ENCODE measurements at places on chromosomes 5 and 9.

DNA sequence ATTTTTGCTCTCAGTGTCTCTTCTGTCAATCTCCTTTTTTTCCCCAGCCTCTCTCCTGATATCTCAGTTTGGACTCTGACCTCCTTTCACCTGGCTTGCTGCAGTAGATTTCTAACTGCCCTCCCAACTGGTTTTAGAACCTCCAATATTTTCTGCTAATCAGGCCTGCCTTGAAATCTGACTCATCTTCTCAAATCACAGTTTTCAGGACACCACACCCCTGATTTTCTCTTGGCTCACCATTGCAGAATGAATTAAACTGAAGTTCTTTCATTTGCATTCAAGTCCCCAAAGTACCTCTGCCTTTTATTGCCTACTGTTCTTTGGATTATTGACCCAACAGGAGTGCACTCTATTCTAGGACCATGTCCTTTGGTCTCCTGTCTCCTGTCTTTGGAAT, 310.4 kb upstream of the TRPC7 start:
- DNase-seq, result no peak

GRCh38 chr5:60843936-60844905, at the start of gene ELOVL7:
Gene ELOVL7, minus strand, starts transcription at chr5:60844269. Its CDS starts 56,872 bp downstream, at chr5:60787397.
- no peak for DNase-seq

DNA sequence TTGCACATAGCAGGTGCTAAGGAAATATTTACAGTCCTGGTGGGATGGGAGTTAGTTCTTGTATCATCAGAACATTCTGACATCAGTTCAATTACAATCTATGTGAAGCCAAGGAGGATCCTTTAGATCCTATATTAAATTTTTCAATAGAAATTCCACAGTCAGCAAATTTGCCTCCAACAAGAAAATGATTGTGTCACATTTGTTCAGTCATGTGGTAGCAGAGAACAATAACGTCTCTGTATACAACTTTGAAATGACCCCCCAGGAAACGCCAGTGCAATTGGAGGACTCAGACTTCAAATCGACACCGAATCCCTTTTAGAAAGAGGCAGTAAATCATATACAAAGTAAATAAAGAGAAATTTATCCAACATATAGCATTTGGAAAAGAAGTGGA, 392.1 kb downstream of the DTWD2 start:
- no peak for DNase-seq

GRCh38 chr9:68998385-68998784, 15.5 kb downstream of the PRKACG start:
- no peak for DNase-seq

GRCh38 chr5:131329286-131329560, 65.4 kb downstream of the CDC42SE2 start:
- DNase-seq, result no peak

GRCh38 chr5:101977729-101978345, 318.2 kb downstream of the SLCO4C1 start:
- DNase-seq, result no peak

DNA sequence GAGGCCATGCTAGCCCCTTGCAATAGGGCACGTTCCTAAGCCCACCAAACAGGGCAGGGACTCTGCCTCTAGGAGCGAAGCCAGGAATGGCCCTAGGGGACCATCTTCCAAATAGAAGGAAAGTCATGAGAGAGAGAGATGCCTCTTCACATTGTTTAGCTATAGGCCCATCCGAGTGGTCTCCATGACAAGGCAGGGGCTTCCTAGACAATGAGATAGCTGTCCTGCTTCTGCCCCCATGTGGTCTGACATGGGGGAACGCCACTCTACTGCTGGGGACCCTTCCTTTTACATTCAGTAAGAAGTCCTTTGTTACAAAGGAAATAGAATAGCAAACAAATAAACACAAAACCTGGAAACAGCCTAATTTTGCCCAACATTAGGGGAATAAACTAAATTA, 17.9 kb upstream of the KIF4B start:
- DNase-seq, result no peak

DNA sequence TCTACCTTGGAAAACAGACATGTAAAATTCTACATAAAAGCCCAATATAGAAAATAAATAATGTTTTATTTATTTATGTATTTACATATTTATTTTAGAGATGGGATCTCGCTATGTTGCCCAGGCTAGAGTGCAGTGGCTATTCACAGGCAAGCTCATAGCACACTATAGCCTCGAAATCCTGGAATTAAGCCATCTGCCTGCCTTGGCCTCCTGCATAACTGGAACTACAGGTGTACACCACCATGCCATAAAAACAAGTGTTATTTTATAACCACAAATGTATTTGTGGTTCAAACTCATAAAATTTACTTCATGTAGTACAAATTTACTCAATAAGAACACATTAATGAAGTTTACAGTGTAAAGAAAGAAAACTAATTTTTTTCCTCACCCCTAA, 7.0 kb upstream of the RFK start:
- no peak for DNase-seq

DNA sequence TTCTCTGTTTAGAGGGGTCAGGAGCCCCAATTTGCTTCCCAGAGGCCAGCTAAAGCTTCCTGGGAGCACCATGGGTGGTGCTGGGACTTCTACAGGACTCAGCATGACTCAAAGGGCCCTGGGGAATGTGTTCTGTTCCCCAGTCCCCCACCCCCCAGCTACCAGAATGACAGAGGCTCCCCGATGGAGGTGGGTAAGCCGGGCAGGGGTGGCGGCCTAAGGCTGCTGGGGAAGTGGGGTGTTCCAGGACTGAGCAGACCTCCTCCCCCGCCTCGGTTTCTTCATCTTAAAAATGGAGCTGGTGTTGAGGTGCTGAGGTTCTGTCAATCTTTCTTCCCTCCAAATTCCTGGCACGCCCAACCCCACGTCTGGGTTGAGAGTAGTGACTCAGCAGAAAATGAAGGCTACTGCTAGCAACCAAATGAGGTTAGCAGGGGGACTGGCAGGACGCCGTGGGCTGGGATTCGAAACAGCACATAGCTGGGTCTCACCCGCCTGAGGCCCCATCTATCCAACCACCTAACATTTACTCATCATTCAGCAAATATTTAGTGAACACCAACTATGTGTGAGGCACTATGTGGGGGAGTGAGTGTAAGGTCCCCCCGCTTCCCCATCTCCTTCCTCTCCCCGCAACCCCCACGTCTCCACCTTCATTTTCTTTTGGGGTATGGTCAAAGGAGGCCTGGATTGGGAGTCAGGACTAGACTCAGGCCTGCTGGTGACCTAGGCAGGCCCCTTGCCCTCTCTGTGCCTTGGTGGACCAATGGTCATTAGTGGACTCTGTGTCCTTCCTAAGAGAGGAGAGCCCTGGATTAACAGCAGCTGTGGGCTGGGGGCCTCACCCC, 50.2 kb downstream of the C9orf50 start:
- peak; percentile 72 for DNase-seq

DNA sequence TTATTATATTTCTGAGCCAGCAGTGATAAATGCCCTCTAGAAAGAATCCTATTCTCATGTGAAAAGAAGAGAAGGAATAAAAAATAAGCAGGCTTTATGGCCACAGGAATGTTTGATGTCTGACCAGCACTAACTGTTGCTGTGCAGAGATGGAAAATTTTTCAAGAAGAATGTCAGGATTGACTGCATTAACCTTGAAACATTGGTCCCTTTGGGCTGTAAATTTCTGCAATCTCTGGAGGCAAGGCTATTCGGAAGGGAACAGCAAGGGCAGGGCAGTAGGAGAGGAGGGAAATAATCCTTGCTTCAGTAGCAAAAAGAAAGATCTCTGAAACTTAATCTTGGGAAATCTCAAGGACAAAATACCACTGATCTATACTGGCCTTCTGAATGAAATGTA, 415.2 kb downstream of the DNAH5 start:
- DNase-seq, result no peak

DNA sequence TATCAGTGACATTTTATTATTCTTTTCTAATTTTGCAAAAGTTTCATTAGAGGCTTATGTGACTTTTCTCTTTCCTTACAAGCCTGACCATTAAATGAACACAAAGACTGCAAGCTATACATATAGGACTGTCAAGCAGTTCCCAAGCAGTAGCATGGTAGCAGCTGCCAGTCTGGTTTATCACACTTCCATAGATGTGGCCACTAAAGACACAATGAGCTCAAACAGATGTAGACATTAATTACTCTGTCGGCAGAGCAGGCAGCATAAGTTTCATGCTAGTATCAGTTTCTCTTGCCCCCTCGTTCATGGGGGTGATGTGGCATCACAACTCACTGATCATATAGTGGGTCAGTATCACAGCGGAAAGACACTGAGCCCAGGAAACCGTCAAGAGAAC, 89.5 kb downstream of the CDH10 start:
- DNase-seq, result no peak

DNA sequence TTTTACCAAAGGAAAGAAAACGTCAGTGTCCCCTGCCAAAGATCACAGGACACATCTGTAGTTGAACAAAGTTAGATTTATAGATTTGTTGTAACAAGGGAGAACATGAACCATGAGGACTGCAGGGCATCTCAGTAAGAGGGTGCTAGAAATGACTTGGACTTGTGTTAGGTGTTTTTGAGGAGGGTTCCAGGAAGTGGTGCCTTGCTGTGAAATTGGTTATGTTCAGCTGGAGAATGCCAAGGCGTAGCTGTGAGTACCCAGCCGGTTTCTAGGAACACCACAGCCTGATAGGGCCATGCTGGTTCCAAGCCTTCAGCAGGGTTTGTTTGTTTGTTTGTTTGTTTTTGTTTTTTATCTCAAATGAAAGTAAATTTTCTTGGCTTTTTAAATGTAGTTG, 5.3 kb downstream of the SPEF2 start:
- no peak for DNase-seq

DNA sequence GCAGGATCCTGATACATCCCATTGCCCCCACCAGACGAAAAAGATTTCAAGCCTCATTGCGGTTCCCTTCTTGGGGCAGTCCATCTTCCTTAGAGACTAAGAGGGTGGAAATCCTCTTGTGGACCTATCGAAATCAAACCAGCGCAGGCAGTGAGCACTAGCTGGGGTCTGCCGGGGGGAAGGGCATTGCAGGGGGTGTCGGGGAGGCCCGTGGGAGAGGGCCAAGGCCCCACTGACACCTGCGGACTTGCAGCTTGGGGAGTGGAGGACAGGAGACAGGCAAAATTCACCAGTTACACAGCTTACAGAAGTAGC, 522 bp downstream of the BTNL9 start:
- DNase-seq, result no peak

- DNase-seq, result no peak
Observed at GRCh38 chr5:147629196-147629595, 119.3 kb upstream of the DPYSL3 start.

DNA sequence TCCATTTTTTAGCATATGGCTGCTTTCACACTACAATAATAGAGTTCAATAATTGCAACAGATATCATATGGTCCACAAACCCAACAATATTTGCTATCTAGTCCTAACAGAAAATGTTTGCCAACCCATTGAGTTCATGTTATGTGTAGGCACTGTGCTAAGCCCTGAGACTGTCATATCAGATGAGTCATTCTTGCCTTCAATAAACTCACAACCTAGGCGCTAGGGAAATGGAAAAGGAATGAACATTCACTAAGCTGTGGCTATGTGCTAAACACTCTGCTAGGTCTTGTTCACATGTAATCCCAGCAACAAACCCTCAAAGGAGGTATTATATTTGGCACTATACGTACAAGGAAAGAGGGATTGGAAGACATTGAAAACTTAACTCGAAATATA, 8.4 kb upstream of the TIMD4 start:
- no peak for DNase-seq

GRCh38 chr5:83914662-83915418, 194.2 kb upstream of the HAPLN1 start:
- DNase-seq, result no peak

DNA sequence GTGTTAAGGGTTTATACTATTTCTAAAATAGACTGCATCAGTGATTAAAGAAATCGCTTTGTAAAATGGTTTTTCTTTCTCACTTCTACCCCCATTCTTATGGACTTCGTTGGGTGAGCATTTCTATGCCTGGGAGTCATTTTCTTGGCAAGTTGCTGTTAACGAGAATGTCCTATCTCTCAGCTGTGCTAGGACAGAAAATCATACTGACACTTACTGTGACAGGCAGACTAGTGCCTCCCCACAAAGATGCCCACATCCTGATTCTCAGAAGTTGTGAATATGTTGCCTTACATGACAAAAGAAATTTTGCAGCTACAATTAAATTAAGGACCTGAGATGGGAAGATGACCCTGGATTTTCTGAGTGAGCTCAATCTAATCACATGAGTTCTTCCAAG, 65.1 kb upstream of the NMUR2 start:
- DNase-seq, result no peak
